ENCODE measurements at places on chromosomes 3 and 15. TPM values are rescaled to one million over a fixed set of nuclear protein-coding genes. Genes with fewer than 3 reads are reported as not detected.

TMIE gene
- 0.85 TPM for total RNA-seq

GOLGA6B gene
- total RNA-seq = not detected

CTNNB1 gene
- 554 TPM for total RNA-seq

SPESP1 gene
- not detected for total RNA-seq

PLA1A gene
- total RNA-seq = 0.07 TPM

GOLGA6D gene
- 0.06 TPM for total RNA-seq

DPPA2 gene
- not detected for total RNA-seq
